ENCODE measurements at places on chromosomes 12 and 14. TPM values are rescaled to one million over a fixed set of nuclear protein-coding genes. Genes with fewer than 3 reads are reported as not detected.

GRCh38 chr12:71685312-71685906, 473 bp upstream of the TMEM19 start:
- DNase-seq = no peak

- no peak for DNase-seq
These were observed 57.3 kb downstream of the FNTB start for GRCh38 chr14:65043893-65044595.

- DNase-seq = no peak
These were observed 93.9 kb downstream of the DACT1 start for GRCh38 chr14:58731465-58732293.

- DNase-seq = no peak
These were observed 341.1 kb downstream of the BTG1 start for GRCh38 chr12:91804533-91804932.

- DNase-seq = no peak
These were observed 69.6 kb downstream of the SLC41A2 start for GRCh38 chr12:104888481-104888880.

- no peak for DNase-seq
These were observed 247.9 kb upstream of the RTL1 start for GRCh38 chr14:101151226-101151926.

DNA sequence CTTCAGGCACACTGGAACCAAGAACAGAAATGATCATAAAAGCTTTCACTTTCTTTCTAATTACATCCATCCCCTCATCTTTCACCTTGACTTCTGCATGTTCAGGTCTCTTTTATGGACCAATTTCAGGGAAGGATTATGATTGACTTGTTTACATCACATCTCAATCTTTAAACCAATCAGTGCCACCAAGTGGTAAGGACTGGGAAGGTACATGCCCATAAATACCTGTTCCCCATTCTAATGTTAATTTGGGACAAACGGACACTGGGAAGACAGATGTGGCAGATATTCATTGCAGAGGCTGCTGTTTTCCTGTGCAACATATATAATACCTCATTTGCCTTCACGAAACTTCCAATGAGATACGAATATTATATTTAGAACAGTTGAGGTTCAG, 978.1 kb downstream of the GALC start:
- DNase-seq = no peak

DNA sequence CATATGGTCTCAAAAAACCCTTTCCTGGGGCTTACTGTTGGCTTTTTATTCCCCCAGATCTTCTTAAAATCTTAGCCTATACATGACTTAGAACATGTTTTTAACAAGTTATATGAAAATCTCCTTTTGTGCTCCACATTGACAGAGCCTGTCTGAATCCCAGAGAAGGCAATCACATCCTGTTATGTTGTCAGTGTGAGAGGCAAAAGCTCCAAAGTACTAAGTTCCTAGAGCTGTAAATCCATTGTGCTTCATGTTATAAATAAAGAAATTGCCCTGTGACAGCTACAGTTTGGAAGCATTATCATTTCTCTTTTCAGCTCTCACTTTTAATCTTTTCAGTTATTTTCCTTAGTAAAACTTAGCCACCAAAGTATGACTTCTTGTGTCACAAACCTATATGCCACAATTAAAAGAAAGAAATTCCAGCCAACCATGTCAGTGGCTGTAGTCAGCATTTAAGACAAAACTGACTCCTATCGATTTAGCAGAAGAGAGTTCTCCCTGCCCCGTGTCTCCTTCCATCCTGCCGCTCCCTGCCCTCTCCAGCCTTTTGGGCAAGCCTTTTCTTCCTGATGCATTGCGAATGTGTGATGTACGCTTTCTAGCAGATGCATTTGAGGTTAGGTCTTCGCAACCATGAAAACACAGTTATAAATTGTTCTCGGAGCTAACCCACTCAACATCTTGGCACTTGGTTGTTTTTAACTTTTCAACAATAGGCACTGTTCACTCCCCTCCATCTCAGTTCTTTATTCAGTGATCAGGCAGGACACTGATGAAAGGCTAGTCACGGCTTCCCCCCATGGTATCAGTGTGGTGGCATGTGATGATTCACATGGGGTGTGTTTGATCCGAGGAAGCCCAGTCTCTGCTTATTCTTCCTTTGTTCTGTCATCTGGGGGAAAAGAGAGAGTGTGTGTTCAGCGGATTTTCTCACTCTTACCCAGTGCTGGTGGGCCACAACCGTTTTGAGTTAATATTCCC, 143.5 kb downstream of the SSPN start:
- no peak for DNase-seq

DNA sequence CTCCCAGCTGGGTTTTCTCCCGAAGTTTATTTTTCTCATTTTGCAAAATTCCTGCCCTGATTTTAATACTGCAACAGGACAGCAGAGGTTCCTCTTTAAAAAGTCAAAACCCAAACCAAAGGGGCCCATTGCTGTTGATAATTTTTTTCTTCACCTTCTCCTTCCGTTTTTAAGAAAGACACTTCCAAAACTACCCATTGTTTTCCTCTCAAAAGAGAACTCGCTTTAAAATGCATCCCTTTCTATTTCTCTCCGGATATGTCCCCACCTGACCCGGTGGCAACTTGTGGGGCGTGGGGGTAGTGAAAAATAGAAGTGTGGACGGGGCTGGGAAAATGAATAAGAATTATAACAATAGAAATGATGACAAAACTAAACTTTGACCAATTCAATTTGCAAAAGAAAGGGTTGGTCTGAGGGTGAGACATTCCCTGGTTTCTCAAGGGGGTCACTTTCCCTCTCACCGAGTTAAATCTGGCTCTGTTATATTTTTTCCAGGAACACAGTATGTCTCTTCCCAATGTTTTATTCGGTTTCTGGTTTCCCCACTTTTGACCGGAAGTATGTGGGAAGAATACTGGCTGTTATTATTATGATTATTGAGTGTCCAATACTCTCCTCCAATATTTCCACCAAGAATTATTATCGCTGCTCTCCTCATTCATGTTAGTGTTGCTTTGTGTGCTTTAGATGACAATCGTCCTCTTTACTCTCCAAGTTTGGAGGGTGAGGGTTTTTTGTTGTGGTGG, 4.1 kb upstream of the TBX5 start:
- DNase-seq = no peak

- no peak for DNase-seq
These were observed 61.1 kb downstream of the ITPR2 start for GRCh38 chr12:26771861-26772260.

- DNase-seq = no peak
These were observed 57.6 kb downstream of the PRKAB1 start for GRCh38 chr12:119725523-119725922.

BDKRB2 gene
- total RNA-seq = 0.10 TPM

TTC8 gene
- total RNA-seq = 1.9 TPM

CEBPE gene
- total RNA-seq = 0.43 TPM

IL31 gene
- not detected for total RNA-seq

PIK3C2G gene
- not detected for total RNA-seq

DDN gene
- total RNA-seq = 0.21 TPM
